ENCODE measurements at places on chromosomes 1 and 21.

GRCh38 chr21:28345934-28346333 is 646.7 kb downstream of the LTN1 start:
- no peaks in the 10 kb centered on the region for H3K36me3 ChIP-seq
- H3K27me3 ChIP-seq: no peaks in the 10 kb centered on the region
- H3K4me1 ChIP-seq: no peaks in the 10 kb centered on the region
- DNase-seq: no peak

- no peaks in the 10 kb centered on the region for H3K36me3 ChIP-seq
- no peak overlapping the region for H3K27ac ChIP-seq
- H3K4me3 ChIP-seq: no peak overlapping the region
- H3K4me1 ChIP-seq: peaks cover 7% of the 10 kb centered on the region
These were observed 28.1 kb downstream of the AK4 start for GRCh38 chr1:65176056-65176450.

DNA sequence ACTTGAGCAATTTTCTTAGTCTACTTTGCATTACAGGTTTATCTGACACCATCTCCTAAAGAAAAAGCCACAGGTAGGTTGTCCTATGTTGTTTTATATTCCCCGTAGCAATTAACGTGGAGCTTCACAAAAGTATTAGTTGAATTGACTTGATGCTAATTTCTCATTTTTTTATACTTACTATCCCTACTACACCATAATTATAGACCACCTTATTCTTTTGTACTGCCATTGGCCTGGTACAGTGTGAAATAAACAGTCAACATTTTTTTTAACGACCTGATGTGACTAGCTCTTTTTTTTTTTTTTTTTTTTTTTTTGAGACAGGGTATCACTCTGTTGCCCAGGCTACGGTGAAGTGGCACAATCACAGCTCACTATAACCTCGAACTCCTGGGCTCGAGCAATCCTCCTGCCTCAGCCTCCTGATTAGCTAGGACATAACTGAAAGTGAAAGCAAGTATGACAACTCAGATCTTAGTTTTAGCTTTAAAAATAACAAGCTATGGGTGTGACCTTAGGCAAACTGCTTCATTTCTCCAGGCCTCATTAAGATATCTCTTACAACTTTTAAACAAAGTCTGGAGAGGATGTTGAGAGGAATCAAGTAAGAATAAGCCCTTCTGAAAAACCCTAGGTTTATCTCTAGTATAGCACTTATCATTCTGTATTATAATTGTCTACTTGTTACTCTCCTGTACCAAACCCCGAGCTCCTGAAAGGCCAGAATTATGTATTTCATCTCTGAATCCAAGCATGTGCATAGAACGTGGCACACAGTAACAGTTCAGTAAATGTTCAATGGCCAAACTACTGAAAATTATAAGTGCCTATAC is 49.5 kb downstream of the LUZP1 start:
- H3K27ac ChIP-seq: peak overlapping the region; percentile 87
- H3K4me3 ChIP-seq: peak overlapping the region; percentile 35
- DNase-seq: no peak

DNA sequence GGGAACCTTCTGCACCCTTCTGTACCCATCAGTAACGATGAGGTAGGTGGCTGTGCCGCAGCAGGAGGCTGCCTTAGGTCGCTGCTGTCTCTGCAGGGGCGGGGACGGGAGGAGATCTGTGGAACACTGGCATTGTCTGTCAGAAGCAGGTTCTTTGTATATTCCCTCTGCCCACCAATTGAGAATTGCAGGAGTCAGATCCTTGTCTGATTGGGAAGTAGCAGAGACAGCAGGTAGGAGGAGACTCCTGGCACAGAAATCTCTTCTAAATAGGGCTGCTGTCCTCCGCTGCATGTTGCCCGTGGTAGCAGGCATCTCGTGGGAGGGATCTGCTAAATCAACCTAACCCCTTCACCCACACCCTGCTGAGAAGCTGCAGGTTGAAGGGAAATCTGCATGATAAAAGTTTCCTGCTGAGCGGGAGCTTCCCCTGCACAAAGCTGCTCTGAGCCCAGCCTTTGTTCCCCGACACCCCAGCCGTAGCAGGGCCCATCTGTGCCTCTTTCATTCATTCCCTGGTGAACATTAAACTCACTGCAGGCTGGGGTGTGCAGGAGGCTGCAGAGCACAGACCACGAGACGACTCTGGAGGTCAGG is 15.9 kb downstream of the SARS1 start:
- H3K27me3 ChIP-seq: no peaks in the 10 kb centered on the region
- H3K36me3 ChIP-seq: peaks cover 87% of the 10 kb centered on the region
- DNase-seq: no peak
- H3K4me3 ChIP-seq: no peak overlapping the region
- no peak overlapping the region for H3K27ac ChIP-seq

DNA sequence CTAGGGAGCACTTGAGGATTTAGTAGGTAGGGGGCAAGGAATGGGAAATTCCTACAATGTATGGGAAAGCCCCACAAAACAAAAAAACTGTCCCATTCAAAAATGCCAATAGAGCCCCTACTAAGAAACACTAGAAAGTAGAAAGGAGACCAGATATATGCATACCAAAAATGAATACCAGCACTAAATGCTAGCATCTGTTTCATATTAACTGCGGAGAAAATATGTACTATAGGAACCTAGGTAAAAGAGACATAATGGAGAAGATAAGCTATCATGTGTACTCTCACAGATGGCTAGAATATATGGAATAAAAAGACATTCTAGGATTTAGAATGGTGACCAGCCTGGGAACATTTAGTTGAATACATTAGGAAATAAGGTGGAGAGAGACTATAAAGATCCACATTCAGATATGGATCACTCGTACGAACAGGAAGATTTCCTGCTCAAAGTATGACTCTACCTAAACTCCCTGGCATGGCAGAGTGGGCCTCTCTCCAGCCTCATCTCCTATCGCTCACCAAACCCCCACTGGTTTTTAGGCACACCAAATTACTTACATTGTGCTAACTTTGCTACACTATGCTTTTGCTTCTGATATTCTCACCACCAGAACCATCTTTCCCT is 18.3 kb downstream of the ZNHIT6 start:
- no peaks in the 10 kb centered on the region for H3K27me3 ChIP-seq
- no peak overlapping the region for H3K27ac ChIP-seq
- no peak for DNase-seq
- H3K4me1 ChIP-seq: no peaks in the 10 kb centered on the region

GRCh38 chr1:187032982-187033692 is 204.4 kb downstream of the PLA2G4A start:
- H3K36me3 ChIP-seq: no peaks in the 10 kb centered on the region
- no peaks in the 10 kb centered on the region for H3K4me1 ChIP-seq
- H3K27ac ChIP-seq: no peak overlapping the region
- H3K4me3 ChIP-seq: no peak overlapping the region

- H3K27me3 ChIP-seq: peaks cover 20% of the 10 kb centered on the region
- DNase-seq: no peak
- H3K4me3 ChIP-seq: no peak overlapping the region
- no peaks in the 10 kb centered on the region for H3K4me1 ChIP-seq
- no peaks in the 10 kb centered on the region for H3K36me3 ChIP-seq
These were observed 5.3 kb downstream of the TRAF3IP3 start for GRCh38 chr1:209761011-209761635.

- no peak for DNase-seq
- peaks cover 53% of the 10 kb centered on the region for H3K4me1 ChIP-seq
- H3K36me3 ChIP-seq: no peaks in the 10 kb centered on the region
- H3K4me3 ChIP-seq: no peak overlapping the region
- no peaks in the 10 kb centered on the region for H3K27me3 ChIP-seq
These were observed 15.4 kb upstream of the BTG2 start for GRCh38 chr1:203289982-203290260.

- peaks cover 22% of the 10 kb centered on the region for H3K27me3 ChIP-seq
- H3K4me1 ChIP-seq: no peaks in the 10 kb centered on the region
- no peak overlapping the region for H3K27ac ChIP-seq
- H3K36me3 ChIP-seq: no peaks in the 10 kb centered on the region
- no peak overlapping the region for H3K4me3 ChIP-seq
These were observed 210.3 kb downstream of the SLC35F3 start for GRCh38 chr1:234114648-234115307.

DNA sequence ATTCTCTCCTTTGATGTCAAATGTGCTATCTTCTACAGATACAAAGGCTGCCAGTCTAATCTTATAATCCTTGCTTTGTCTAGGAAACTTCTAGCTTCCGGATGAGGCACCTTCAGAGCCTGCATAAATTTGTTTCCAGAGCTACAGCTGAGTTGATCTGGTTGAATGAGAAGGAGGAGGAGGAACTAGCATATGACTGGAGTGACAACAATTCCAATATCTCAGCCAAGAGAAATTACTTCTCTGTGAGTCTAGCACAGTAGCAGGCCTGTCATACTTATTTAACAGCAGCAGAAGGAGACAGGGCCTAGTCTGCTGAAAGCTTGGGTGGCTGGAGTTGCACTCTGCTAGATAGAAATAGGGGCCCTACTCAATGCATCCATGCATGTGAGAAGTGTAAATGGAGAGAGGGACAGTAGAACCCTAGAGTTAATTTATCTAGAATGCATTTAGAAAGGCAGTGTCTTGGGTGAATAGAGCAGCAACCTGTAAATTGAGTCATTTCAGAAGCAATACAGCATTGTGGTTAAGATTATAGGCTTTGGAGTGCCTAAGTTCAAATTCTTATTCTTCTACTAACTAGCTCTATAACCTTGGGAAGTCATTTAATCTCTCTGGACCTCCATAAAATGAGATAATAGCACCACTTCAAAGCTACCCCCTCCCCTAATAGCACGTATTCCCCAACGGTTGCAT is 89.0 kb downstream of the MACF1 start:
- no peak for DNase-seq
- peaks cover 80% of the 10 kb centered on the region for H3K36me3 ChIP-seq
- H3K4me3 ChIP-seq: no peak overlapping the region
- no peaks in the 10 kb centered on the region for H3K27me3 ChIP-seq

DNA sequence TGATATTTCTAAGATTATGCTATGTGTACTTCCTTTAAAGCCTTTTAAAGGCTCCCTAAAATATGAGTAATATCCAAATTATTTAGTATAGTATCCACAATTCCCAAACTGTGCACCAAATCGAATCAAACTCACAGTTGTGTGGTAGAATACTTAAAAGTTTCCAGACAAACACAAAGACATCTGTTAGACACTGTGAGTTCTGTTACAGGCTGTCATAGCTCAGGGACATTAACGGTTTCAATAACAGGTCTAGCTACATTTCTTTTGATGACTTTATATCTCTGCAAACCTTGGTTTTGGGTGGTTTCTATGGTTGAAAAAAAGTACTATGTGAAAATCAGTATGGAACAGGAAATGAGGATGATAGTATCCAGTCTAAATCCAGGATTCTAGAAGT is 36.9 kb upstream of the NEK7 start:
- no peaks in the 10 kb centered on the region for H3K27me3 ChIP-seq
- no peak overlapping the region for H3K4me3 ChIP-seq
- peaks cover 2% of the 10 kb centered on the region for H3K4me1 ChIP-seq
- DNase-seq: no peak

DNA sequence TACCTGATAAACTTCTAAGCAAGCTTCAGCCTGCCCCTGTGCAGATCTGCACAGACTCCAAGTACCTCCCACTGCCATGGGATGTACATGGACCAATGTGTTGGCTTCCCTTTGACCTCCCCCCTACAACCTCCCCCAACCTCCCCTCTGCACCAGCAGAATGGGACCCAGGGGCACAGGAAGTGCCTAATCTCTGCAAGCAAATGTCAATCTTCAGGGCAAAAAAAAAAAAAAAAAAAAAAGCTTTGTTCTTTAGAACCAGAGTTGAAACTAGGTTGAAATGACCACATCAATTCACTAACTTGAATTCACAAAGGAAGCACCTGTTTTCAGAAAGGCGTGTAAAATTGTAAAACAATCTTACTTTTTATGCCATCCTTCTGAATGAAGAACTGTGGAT is 53.9 kb upstream of the TIAM1 start:
- H3K4me3 ChIP-seq: no peak overlapping the region
- H3K27me3 ChIP-seq: peaks cover 25% of the 10 kb centered on the region
- no peak overlapping the region for H3K27ac ChIP-seq
- no peaks in the 10 kb centered on the region for H3K4me1 ChIP-seq
- no peak for DNase-seq

GRCh38 chr1:7856345-7856744 is 3.5 kb upstream of the UTS2 start:
- no peak for DNase-seq
- H3K27me3 ChIP-seq: no peaks in the 10 kb centered on the region

DNA sequence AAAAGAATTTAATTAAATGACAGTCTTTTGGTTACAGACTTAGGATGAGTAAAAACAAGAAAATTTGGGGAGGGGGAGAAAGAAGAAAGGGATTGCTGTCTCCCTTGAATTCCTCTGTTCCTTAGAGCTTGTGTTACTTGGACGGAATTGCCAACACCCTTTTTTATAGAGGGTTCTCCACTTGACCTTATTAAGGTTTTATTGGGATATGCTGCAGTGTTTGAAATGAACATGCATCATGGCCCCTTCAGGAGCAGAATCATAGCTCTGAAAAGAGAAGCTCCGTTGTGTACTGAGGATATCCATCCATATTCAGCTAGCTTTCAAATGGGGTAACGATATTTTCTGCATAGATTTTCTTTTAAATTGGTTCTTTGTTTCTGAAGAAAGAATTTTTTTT is 48.2 kb upstream of the DNASE2B start:
- H3K4me3 ChIP-seq: no peak overlapping the region
- no peaks in the 10 kb centered on the region for H3K27me3 ChIP-seq
- no peaks in the 10 kb centered on the region for H3K4me1 ChIP-seq
- no peaks in the 10 kb centered on the region for H3K36me3 ChIP-seq
- no peak overlapping the region for H3K27ac ChIP-seq
